ENCODE measurements at places on chromosomes 6 and 20. TPM values are rescaled to one million over a fixed set of nuclear protein-coding genes. Genes with fewer than 3 reads are reported as not detected.

TNFRSF6B gene
- 0.56 TPM for polyA plus RNA-seq

CCM2L gene
- 3.4 TPM for polyA plus RNA-seq

TMC2 gene
- 0.03 TPM for polyA plus RNA-seq

GTSF1L gene
- polyA plus RNA-seq, result not detected

UQCC2 gene
- polyA plus RNA-seq, result 141 TPM

TCP11 gene
- polyA plus RNA-seq, result 0.08 TPM

RIMS1 gene
- polyA plus RNA-seq, result 0.04 TPM

CCN5 gene
- 5.1 TPM for polyA plus RNA-seq

DEFB115 gene
- polyA plus RNA-seq, result not detected

MOCS1 gene
- 32.5 TPM for polyA plus RNA-seq

TDP2 gene
- polyA plus RNA-seq, result 19.0 TPM

KIF6 gene
- polyA plus RNA-seq, result 0.09 TPM

UBE2C gene
- polyA plus RNA-seq, result not detected

ESR1 gene
- polyA plus RNA-seq, result 0.93 TPM
